Stimulated activated naive CD8-positive, alpha-beta T cell treated with anti-CD3 and anti-CD28 coated beads, Interleukin-15, amount 100 ng/mL, for 72 hours (primary cell): ENCODE measurements at places on chromosomes 12 and 14.

- DNase-seq, result no peak
Measured at GRCh38 chr14:92747701-92748258, 647 bp downstream of the LGMN start.

DNA sequence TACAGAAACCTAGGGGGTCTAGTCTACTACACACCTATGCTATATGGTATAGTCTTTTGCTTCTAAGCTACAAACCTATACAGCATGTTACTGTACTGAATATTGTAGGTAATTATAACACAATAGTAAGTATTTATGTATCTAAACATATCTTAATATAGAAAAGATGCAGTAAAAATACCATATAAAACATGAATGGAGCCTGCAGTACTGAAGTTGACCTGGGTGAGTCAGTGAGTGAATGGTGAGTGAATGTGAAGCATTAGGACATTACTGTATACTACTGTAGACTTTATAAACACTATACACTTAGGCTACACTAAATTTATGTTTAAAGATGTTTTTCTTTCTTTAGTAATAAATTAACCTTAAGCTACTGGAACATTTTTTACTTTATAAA lies 13.1 kb upstream of the ABCD2 start:
- no peak for DNase-seq

DNA sequence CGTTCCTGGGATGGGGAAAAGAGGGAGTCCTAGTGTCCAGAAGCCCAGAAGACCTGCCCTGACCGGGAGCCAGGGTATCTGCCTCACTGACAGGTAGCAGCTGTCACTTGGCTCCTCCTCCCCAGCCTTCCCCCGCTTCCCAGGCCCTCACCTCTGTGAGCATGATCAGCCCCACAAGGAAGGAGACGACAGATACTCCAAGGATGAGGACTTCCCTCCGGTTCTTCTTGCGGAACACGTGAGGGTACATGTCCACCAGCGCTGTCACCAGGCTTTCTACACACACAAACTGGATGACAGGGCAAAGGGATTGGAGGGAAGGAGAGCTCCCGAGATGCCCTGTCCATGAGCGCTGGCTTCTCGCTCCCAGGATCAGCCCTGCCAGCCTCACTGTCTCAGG lies 9.9 kb upstream of the SLC6A12 start:
- no peak for DNase-seq

DNA sequence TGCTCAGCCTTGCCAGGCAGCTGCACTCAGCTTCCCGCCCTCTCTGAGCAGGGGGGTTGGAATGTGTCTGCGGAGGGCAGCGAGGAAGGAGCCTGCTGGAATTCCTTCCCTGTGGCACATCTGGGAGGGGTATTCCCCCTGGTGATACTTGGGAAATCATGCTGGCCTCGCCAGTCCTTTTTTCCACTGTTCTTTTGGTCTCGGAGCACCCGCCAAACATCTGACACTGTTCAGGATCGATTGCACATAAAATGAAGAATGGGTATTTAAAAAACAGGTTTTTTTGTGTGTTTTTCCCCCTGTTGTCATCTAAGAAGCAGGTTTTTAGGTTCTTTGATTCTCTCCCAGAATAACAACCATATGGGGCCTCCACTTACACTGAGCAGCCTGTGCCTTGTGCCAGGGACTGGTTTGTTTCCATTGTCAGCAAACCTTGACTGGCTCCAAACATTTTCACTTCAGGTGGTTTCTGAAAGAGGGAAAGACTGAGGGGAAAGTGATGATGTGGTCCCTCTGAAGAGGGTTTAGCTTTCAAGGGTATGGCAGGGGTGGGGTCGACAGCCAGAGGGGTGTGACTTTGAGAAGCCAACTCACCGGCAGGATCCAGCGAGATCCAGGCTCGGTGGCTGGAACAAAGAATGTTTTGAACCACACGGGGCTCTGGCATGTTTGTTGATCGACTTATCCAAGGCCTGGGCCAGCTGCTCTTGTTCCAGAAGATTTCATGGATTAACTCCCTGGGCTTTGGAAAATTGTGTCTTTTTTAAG lies 215.1 kb downstream of the CACNA1C start:
- no peak for DNase-seq

GRCh38 chr12:95683418-95683817 lies 107.1 kb downstream of the NTN4 start:
- no peak for DNase-seq
